ENCODE measurements at places on chromosomes 3 and 15. TPM values are rescaled to one million over a fixed set of nuclear protein-coding genes. Genes with fewer than 3 reads are reported as not detected.

GRCh38 chr3:190019844-190020243 is 100.9 kb downstream of the P3H2 start:
- DNase-seq = no peak

- DNase-seq = no peak
Observed at GRCh38 chr3:106065831-106066230, 197.0 kb upstream of the CBLB start.

DNA sequence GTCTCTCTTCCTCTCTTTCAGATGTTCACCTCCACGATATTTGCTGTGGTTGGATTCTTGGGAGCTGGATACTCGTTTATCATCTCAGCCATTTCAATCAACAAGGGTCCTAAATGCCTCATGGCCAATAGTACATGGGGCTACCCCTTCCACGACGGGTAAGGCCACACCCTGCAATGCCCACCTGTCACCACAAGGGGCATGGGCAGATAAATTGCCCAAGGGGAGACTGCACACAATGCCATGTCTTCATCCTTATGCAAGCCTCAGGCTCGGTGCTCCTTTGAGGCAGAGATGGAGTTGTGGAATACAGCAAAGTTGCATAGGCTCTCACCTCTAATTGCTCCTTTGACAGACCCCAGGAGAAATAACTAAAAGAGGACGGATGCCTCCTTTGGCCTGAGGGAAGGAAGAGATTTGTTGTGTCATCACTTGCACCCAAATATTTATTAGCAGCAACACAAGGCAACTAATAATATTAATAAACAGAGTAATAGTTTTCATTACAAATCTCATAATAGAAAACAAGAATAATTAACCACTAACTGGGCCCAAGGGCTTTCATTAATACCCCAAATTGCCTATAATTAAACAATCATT is 13.2 kb downstream of the TM4SF4 start:
- no peak for DNase-seq

- DNase-seq = no peak
Observed at GRCh38 chr3:174331095-174331800, 527.9 kb upstream of the NAALADL2 start.

DNA sequence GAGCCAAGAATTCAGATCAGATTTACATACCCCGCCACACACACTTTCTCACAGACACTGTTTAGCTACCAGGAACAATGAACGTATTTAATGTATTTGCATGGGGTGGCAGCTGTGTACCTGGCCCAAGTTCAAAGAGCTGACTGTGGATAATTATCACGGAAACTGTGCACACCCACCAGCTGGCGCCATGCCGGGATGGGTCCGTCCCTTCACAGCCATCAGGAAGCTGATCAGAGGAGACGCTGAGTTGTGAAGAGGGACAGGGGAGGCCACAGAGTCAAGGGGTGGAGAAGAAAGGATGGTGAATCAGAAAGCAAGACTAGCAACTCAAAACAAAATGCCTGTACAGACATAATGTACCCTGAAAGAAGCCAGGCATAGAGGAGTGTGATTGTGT is 13.1 kb upstream of the PLA2G4D start:
- DNase-seq = no peak

DNA sequence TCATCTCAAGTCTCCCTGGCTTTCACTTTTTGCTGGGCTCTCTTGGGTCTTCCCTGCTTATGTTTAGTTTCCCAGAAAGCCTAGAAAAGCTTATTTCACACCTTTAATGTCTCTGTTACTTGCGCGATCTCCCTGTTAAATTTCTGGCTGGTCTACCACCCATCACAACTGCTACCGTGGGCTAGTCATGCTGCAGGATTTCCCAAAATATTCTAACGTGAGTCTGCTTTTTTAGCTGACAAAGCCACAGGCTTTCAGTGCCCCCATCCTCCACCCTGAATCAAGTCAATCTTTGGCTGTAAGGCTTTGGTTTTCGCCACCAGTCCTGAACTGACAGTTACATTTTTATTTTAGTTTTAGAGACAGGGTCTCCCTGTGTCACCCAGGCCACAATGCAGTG is 74.1 kb downstream of the SUMF1 start:
- no peak for DNase-seq

DNA sequence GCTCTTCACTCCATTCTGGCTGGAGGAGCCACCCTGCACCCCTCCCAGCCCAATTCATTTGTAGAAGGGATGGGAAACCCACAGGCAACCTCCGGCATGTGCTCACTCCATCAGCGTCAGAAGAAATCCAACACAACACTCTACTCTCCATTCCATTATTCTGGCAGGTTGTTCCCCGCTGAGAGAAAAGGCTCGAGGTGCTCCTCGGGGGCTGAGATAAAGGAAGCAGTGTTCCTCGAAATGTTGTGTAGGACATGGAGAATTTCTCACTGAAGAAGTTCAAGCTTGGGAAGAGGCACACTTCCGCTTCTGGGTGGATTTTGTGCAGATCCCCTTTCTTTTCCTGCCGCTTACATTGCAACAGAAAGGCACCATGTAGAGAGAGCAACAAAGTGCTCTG is 355.0 kb upstream of the CFAP20DC start:
- no peak for DNase-seq

DNA sequence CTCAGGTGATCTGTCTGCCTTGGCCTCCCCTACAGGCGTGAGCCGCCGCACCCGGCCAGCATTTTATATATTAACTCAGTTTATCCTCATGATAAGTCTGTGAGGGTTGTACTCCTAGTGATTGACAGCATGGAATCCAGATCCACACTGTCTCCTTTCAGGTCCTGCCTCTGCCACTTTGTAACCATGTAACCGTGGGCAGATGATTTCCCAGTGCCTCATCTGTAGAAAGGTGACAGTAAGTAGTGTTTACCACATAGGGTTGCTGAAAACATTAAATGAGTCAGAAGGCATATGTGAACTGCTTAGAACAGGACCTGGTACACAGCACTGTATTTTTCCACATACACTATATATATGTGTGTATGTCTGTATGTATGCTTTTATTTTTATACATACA is 2.4 kb downstream of the FYTTD1 start:
- no peak for DNase-seq

DNA sequence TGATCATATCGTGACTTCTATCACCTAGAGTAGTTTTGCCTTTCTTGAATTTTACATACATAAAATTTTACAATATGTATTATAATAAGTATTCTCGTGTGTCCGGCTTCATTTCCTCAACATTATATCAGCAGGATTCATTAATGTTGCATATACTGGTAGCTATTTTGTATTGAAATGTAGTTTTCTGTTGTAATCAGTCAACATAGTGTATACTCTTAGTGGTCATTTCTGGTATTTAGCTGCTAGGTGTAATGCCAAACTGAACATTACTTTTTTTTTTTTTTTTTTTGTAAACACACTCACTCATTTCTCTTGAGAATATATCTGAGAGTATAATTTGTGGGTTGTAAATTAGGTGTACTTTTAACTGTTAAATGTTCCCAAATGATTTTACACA is 70.1 kb downstream of the CGNL1 start:
- DNase-seq = no peak

DNA sequence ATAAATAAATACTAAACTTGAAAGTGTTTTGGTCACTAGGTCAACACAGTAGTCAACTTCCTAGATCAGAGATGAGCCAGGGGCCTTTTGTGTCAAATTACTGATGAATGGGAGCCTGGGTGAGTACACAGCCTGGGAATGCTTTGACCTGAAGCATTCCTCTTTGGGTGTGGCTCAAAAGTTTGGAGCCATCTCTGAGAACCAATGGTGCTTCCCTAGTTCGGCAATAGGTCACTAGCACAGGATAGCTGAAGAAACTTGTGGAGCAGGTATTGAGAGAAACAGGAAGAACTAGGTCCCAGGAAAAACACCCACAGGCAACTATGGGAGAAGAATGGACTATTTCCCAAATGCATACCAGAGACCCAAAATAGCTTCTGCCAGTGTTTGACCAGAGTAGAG is 56.6 kb upstream of the PLXND1 start:
- no peak for DNase-seq

- no peak for DNase-seq
Observed at GRCh38 chr3:31354373-31354772, 178.4 kb upstream of the STT3B start.

DNA sequence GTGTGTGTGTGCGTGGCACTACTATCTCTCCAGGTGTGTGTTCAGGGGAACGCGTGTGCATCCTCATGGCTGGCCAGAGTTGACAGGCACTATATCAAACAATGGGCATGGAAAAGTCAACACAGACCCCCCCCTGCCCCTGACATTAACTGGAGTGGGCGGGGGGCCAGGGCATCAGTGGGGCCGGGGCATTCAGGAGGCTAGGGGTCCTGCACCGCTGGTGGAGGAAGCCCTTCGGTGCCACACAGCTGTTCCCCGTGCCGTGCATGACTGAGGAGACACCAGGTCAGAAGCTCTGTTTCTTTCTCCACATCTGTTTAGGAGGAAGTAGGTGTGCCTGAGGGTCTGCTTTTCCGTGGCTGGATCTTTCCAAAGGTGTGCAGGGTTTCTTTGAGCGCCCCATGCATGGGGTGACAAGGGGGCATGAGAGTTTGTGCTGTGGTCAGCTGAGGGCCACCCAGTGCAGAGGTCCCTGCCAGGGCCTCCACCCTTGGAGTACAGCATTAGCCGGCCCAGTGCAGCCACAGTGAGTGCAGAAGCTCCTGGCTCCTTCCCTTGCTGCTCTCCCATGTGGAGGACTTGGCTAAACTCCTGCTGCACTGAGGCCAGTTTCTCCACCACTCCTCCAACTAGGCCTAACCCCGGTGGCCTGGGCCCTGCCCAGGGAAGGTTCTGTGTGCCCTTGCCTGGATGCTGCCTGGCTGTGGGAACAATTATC is 7.5 kb downstream of the C3orf22 start:
- DNase-seq = no peak

GRCh38 chr3:15347063-15347736 is 14.8 kb upstream of the SH3BP5 start:
- DNase-seq = no peak

DNA sequence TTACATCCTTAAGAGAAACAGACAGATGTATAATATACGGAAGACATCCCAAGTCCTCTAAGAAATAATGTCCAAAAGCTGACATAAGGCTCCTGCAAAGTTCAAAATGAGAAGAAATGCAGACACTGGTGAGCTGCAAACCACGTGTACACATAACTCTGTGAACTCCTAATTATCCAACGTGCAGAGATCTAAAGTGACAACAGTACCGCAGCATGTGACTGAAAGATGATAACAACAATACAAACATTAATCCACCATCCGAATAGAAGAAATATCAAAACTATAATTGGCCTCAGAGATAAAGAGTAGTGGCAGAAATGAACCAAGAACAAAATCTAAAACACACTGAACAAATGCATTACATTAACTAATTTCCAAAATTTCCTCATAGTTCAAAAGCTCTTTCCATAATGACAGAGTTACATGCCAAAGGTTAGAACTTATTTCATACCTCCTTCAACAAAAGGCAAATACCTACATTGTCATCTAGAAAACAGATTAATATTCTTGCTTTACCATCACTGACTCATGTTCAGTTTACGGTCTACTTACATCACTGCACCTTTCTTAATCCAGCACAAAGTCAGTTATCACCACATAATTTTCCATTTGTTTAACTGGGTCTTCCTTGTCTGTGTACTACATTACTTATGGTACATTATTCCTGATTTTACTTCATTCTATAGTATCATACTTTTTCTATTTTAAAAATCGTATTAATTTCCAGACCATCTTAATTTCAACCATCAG is 2.2 kb downstream of the PDCD10 start:
- no peak for DNase-seq

DNA sequence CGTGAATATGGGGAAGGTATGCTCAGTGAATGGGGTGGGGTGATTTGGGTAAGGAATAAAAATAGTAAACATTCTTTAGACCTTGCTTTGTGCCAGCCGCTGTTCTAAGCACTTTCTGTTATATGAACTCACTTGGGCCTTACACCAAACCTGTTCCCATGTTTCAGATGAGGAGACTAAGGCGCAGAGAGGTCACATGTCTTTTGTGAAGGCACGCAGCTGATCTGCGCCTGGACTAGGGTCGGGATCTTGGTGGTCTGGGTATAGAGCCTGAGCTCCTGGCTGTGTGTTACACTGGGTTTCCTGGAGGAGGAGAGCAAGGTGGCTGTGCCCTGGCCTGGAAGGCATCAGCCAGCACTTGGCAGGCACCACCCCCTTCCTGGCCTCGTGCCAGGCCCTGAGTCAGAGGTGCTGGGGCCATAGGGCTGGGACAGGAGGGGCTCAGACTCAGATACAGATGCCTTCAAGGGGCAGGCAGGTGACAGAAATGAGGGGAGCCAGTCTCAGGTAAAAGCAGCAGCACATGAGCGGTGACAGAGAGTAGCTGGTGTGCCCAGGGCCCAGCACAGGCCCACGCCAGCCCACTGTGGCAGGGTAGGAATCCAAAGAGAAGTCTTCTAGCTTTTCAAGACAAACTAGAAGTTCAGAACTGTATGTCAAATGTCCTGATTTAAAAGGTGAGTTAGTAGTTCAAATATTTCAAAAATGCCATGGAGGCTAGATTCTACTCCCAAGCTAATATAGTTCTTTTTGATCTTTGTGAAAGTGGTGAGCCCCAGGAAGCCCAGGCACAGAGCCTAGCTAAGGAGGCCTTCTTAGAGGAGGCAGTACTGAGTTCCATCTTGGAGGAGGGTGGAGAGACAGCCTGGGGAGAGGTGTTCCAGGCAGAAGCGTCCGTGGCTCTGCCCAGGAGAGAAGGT is 83.1 kb downstream of the DNAJB8 start:
- DNase-seq = no peak

- no peak for DNase-seq
Observed at GRCh38 chr3:123343296-123344174, 105.4 kb downstream of the ADCY5 start.

DNA sequence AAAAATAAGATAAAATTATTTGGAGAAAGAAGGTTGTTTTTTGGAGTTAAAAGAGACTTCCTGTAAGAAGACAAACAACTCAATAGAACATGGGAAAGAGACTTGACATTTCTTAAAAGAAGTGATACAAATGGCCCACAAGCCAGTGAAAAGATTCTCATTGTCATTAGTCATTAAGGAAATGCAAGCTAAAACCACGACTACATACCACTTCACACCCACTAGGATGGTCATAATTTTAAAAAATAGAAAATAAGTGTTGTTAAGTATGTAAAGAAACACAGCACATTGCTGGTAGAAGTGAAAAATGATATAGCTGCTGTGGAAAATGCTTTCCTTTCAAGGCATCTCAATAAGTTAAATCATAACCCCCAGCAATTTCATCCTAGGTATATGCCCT is 44.4 kb upstream of the GK5 start:
- DNase-seq = no peak

DNA sequence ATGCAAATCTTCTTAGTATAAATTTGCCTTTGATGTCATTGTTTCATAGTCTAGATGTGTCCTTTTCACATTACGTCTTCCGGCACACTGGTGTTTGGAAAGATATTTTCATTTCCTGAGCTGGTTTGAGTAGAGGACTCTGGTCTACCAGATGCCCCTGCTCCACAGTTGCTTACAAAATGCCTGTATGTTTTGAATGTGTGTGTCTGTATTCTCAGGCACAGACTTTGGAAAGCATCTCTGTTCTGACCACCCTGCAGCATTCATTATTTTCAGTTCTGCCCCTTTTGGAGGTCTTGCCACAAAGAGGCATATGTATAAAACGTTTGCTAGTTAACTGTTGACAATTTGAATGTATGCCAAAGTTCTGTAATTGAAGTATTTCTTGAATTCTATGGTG is 236.0 kb upstream of the GOLIM4 start:
- DNase-seq = no peak

ACOX2 gene
- 37.8 TPM for polyA plus RNA-seq

IQSEC1 gene
- 45.5 TPM for polyA plus RNA-seq

RGMA gene
- 9.5 TPM for polyA plus RNA-seq

MOBP gene
- polyA plus RNA-seq = not detected

P3H2 gene
- polyA plus RNA-seq = 104 TPM

ROPN1B gene
- polyA plus RNA-seq = 0.86 TPM

DAZL gene
- not detected for polyA plus RNA-seq

ZCWPW2 gene
- polyA plus RNA-seq = 1.8 TPM
